ENCODE measurements at places on chromosomes 11 and 22.

DNA sequence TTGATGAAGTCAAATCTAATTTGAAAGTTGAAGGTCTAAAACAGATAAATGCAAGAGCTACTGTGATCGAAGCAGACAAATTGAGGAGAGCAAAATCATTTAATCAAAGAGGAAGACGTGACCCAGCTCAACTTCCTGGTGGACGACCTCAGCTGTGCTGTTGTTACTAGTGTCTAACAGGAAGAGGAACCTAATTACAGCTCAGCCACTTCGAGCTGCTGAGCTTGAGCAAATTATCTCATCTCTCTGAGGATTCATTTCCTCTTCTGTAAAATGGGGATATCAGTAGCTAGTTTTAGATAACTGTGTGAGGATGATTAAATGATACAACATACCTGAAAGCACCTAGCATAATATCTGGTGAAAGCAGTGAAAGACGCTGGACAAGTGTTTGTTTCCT, 48.6 kb upstream of the OLFML1 start:
- peak; percentile 29 for DNase-seq

- no peak for DNase-seq
Observed at GRCh38 chr11:123330948-123331347, 99.1 kb upstream of the GRAMD1B start.

DNA sequence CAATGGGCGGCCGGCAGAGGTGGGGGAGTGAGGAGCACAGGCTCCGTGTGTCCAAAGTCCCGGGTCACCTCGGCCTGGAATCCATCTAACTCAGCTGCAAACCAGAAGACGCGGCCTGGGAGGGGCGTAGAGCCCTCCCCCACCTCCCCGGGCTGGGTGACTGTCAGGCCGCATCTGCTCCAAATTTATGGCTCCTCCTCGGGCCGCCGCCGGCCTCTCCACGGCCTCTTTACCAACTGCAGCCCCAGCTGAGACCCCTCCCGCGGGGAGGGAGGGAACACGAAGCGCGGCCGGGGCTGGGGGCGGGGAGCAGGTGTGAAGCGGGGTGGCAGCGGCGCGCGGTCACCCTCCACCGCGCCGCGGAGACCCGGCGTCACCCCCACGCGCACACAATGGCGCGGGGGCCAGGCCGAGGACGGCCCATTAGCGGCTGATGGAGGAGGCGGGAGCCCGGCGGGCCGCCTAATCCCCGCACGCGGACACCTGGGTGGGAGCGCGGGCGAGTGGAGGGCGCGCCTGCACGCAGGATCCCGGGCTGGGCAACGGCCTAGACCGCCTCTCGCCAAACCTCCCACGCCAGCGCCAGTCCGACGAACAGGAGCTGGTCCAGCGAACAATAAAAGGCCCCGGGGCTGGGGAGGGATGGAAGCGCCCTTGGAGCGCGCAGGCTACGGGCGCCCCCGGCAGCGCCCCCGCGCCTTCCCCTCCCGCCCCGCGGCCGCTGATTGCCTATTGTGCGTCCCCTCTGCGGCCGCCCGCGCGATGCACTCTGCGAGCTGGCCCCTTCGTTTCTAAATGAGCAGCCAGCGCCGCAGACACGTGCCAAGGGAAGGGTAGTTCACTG, 25.9 kb upstream of the ROBO3 start:
- no peak for DNase-seq

DNA sequence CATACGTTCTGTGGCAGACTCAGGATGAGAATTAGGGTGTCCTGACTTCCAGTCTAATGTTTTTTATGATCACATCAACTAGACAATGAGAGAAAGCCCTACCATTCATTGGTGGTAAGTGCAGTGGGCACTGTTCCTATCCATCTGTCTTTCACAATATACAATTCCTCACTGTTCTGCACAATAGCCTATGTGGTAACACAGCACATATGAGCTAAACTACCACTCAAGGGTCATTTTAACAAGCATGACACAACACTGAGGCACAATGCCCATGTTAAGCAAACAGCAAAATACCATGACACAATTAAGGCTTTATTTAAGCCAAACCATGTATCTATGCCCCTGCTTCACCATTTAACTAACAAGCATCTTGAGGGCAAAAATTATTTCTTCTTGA, 52.3 kb downstream of the SIK3 start:
- DNase-seq: no peak

GRCh38 chr11:114880442-114880841, 202.1 kb downstream of the NXPE2 start:
- no peak for DNase-seq

DNA sequence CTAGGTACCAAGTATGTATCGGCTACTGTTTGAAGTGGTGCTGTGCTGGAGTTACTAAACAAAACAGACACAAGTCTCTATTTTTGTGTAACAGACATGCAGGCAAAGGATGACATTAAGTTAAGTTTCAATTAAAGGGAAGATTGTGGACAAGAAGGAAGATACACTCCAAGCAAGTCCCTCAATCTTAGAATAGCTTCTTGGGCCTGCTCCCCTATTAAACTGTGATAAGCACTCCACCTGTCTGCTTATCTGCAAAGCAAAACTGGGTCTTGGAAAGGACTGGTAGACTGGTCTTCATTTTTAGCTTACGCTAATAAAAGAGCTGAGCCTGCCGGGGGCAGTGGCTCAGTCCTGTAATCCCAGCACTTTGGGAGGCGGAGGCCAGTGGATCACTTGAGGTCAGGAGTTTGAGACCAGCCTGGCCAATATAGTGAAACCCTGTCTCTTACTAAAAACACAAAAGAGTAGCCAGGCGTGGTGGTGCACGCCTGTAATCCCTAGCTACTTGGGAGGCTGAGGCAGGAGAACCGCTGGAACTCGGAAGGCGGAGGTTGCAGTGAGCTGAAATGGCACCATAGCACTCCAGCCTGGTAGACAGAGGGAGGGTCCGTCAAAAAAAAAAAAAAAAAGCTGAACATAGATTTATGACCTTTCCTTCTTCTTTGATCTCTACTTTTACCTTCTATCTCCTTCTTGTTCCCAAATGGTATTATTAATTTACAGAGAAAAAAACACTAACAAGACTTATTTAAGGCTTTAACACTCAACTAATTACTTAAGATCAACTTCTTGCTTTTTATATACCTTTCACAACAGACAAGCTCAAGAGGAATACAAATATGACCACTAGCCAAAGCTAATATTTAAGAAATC, 4.1 kb downstream of the DDX17 start:
- no peak for DNase-seq

DNA sequence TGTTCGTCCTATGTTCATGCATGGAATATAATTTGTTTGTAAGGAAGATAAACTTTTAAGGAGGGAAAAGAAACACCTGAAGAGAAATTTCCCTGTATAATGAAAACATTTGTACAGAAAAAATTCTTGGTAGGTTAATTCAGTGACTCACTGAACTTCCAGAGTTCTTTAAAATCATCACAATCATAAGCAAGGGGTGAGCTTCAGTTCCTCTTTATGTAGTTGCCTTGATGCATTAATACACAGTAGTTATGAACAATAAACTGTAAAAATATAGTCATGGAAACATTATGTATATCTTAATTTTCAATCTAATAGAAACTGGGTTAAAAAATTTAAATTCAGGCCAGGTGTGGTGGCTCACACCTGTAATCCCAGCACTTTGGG, 1.1 kb upstream of the C11orf65 start:
- no peak for DNase-seq

- no peak for DNase-seq
Observed at GRCh38 chr11:99973993-99974392, 713.1 kb upstream of the ARHGAP42 start.

DNA sequence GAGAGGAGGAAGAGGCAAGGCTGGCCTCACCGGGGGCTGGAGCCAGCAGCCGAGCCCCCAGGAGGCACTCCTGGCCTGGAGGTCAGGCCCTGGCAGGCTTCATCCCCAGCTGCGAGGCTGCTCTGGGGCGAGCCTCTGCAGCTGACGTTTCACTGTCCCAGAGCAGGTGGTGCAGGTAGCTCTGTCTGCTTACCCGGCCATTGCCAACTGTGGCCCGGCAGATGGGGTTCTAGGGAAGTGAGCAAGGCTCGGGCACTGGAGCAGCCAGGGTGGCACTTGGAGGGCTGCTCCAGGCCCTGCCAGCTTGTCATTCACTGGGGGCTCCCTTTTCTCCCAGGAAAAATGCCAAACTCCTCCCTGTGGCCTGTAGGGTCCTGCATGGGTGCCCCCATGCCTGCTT, 118.7 kb upstream of the ANO1 start:
- DNase-seq: no peak

- no peak for DNase-seq
Observed at GRCh38 chr11:95821640-95822039, 31.3 kb downstream of the CEP57 start.

All from CD4-positive, alpha-beta T cell treated with Interleukin-2 at 100 ng/mL for 4 hours (primary cell).